Activated naive CD8-positive, alpha-beta T cell treated with anti-CD3 and anti-CD28 coated beads for 36 hours (primary cell): ENCODE measurements at places on chromosomes 4 and X. TPM values are rescaled to one million over a fixed set of nuclear protein-coding genes. Genes with fewer than 3 reads are reported as not detected.

DNA sequence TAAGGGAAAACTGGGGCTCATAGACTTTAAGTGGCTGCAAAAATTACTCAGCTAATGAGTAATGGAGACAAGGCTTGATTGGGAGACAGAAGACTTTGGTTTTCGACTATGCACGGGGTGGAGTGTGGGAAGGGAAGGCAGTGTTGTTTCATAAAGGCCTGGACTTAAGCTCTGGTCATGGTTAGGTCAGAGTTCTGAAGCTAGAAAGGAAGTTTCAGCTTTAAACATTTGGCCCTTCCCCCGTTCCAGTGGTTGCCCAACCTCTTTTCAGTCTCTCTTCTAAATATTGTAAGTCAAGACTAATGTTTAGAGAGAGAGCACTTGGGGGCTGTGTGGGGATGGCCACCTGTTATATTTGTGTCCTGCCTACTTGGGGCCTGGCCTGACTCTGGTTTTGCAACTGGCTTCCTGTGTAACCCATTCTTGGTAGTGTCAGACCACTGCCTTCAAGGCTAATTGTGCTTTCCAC is 21.0 kb downstream of the MSN start:
- DNase-seq, result no peak

- DNase-seq, result no peak
Observed at GRCh38 chrX:71184803-71185495, 38.1 kb upstream of the GJB1 start.

DNA sequence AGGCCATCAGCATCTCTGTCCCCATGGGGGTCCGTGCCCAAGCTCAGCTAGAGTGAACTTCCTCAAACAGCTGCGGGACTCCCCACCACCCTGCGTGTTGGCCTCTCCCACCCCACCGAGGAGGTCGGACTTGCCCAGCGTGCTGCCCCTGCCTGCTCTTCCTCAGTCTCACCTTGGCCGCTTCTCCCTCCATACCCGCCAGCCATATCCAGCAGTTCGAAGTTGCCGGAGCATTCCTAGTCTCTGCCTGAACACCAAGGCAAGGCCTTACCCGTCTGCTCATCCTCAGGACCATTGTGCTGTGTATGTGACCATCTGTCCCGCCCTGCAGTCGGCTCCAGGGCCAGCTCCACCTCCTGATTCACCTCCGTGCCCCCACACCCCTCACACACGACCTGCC is 84.5 kb downstream of the WFS1 start:
- no peak for DNase-seq

DNA sequence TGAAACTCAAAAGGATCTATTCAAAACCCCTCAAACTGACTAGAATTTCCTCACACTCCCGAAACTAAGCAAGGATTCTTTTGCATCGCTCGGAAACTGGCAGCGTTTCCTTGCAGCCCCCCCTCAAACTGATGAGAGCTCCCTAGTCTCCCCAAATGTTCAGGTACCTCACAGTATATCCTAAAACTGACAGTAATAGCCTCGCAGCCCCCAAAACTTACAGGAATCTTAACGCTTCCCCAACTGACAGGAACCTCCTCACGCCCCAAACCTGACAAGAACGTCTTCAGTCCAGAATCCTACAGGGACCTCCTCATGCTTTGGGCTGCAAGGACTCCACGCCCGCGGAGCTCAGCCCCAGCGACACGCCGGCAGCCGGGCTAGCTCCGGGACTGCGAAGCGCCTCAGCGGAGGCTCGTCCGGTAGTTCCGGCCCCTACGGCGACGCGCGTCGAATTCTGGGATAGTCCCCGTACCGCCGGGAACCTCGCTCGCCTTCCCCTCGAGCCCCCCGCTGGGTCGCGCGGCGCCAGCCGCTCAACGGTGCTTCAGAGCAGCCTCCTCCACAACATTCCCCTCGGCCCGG is 640 bp downstream of the PHF8 start:
- peak; percentile 30 for DNase-seq

- peak; percentile 19 for DNase-seq
Observed at GRCh38 chrX:41733939-41734338, 10.0 kb downstream of the GPR82 start.

DNA sequence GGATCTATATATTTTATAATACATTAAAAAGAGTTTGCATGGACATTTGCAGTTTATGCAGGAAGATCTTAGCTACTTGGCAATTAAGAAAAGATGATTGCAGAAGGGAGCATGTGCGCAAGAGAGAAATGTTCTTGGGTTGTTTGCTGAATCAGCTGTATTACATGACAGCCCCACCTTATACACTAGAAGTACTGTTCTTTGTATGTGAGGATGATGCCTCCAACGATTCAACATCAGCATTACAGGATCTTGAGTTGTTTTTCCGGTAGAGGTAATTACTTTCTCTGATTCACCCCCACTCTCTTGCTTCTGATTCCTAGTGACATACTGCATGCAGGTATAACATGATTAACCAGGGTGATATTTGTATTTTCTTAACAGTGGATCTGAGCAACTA is 140.8 kb downstream of the PCDH7 start:
- DNase-seq, result no peak

- DNase-seq, result no peak
Observed at GRCh38 chr4:146112389-146112788, 63.1 kb upstream of the LSM6 start.

Gene OTUD4
- total RNA-seq, result 54.5 TPM

Gene ZNF630
- 1.6 TPM for total RNA-seq

Gene MID1IP1
- 97.4 TPM for total RNA-seq
